Activated CD4-positive, alpha-beta memory T cell treated with anti-CD3 and anti-CD28 coated beads for 36 hours (primary cell): ENCODE measurements at places on chromosomes 3 and 15. TPM values are rescaled to one million over a fixed set of nuclear protein-coding genes. Genes with fewer than 3 reads are reported as not detected.

The BCL2A1 gene
- 111 TPM for total RNA-seq

The FAM227B gene
- total RNA-seq, result 3.8 TPM

The CHRNA5 gene
- 4.5 TPM for total RNA-seq

The NTRK3 gene
- total RNA-seq, result 0.85 TPM

The TMEM158 gene
- total RNA-seq, result not detected

The EPHB3 gene
- total RNA-seq, result 0.07 TPM
